ENCODE measurements at places on chromosomes 12 and 14.

DNA sequence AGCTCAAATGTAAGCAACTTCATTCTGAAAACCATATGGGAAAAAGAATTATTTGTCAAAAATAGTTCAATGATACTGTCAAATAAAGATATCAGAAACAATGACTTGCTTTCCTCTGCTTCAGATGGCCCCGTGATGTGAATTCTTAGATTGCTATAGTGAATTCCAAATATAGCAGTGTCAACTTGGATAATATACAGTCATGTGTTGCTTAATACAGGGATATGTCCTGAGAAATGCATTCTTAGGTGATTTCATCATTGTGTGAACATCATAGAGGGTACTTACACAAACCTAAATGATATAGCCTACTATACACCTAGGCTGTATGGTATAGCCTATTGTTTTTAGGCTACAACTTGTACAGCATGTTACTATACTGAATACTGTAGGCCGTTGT is 108.7 kb upstream of the MIS18BP1 start:
- no peak for DNase-seq

DNA sequence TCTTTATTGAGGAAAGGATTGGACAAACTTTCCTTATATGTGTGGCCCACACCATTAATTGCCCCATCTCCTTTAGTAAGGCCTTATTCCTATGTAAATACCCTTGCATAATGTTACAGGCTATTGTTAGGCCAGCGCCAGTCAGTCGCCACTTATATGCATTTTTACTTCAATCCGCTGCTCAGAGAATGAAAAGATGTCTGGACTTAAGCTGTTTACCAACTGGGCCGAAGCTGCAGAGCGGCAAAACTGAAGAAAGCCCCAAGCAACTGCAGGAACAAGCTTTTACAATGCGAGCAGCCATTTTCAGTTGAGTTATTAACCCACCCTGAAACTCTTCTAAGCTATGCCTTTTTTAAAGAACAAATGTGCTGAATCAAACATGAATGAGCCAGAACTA is 92.1 kb upstream of the OTX2 start:
- no peak for DNase-seq

DNA sequence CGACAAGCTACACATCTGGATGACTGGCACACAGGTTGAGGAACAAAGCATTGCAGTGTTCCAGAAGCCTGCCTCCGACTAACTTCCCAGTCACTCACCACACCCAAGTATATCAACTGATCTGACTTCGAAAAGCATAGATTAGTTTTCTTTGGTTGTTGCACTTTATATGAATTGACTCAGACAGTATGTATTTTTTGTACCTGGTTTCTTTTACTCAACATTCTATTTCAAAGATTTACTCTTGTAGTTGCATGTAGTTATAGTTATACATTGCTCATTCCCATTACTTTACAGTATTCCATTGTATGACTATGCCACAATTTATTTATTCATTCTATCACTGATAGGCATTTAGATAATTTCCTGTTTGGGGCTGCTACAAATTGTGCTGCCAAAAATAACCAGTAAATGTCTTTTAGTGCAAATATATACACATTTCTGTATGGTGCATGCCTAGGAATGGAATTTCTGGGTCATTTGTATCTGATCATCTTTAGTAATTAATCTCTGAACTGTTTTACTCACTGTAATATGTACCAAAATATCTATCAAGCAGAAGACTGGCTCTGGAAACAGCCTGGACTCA is 17.8 kb downstream of the PLCZ1 start:
- DNase-seq, result no peak

GRCh38 chr14:77369285-77369684 is 7.6 kb downstream of the TMED8 start:
- no peak for DNase-seq

- peak; percentile 92 for DNase-seq
Measured at GRCh38 chr14:81363746-81364378, 36.3 kb downstream of the STON2 start.

DNA sequence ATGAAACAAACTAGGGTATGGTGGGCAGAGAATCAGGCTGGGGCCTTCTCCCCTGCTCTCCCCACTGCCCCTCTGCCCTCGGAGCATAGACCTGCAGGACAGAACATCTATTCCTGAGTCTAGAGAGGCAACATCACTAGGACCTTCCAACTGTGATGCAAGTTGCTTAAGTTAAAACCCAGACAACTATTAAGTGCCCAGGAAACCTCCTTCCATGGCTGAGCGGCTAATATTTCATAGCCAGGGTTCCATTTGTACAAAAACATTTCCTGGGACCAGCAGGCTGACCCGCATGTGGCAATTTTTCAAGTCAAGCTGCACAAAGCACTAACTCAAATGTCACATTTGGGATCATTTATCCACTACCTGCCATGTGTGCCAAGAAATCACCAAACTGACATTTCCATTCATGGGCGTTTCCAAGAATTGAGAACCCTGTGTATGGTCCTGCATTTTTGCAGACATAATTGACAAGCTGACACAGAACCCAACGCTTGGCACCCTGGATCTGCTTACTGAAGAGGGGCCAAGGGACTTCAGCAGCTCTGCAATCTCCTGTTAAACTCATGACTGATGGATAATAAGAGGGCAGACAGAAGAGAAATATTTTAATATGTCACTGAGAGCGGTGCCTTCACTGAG is 32.7 kb downstream of the NT5DC3 start:
- no peak for DNase-seq

- no peak for DNase-seq
Measured at GRCh38 chr14:92207012-92207927, 85.5 kb downstream of the CPSF2 start.

- no peak for DNase-seq
Measured at GRCh38 chr12:10293570-10294227, 14.0 kb upstream of the KLRD1 start.

DNA sequence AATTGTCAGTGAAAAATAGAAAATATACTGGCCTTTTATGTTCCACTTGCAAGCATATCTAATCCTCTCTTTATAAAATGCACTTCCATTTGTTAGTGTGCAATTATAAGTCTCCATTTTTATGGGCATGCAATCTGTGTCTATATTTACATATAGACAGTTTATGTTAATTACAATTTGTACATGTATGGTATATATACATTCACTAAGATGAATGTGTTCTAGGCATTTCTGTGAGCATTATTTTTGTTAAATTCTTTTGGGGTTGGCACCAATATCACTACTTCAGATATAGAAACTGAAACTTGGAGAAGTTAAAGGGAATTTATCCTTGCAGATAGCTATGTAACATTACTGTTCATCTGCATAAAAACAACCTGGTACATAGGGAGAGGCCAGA is 470.8 kb upstream of the LMO3 start:
- DNase-seq, result no peak

- DNase-seq, result no peak
Measured at GRCh38 chr12:115437061-115437567, 753.1 kb upstream of the TBX3 start.

DNA sequence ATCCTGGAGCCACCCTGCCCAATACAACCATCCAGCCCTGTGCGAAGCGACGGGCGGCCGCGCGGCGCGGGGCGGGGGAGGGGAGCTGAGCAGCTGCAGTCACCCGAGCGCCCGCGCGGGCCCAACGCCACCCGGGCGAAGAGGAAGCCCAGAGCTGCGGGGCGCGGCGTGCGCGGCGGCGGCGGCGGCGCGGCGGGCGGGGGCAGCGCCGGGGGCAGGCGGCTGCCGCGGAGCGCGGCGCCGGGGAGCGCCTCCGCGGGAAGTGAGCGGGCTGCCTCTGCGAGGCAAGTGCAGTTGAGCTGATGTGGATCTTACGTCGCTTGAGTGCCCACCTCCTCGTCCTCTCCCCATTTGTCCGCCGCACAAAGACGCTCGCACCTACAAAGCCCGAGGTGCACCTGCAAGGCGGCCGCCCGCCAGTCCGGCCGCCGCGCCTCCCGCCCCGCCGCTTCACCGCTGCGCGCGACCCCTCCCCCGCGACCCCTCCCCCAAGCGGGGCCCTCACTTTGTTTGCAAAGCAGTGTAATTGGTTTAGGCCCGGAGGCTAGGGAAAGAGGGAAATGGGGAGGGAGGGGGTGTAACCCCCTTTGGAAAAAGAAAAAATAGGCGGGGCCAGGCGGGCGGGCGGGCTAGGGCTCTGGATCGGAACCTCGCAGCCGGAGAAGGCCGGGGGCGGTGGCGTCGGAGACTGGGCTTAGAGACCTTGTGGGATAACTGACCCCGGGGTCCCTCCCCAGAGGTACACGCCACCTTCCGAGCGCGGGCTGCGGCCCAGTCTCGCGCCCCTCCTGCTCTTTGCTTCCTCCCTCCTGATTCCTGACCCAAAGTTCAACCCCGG is at the start of the genes FOXA1 and TTC6:
Gene FOXA1 (minus strand): TSS at position 279 of the 838 bp plus-strand sequence. CDS start 277 bp downstream, at position 2.
Gene TTC6 (plus strand): TSS at position 659 of the 838 bp plus-strand sequence. CDS start 26,436 bp downstream, outside the sequence.
- DNase-seq, result peak; percentile 32

DNA sequence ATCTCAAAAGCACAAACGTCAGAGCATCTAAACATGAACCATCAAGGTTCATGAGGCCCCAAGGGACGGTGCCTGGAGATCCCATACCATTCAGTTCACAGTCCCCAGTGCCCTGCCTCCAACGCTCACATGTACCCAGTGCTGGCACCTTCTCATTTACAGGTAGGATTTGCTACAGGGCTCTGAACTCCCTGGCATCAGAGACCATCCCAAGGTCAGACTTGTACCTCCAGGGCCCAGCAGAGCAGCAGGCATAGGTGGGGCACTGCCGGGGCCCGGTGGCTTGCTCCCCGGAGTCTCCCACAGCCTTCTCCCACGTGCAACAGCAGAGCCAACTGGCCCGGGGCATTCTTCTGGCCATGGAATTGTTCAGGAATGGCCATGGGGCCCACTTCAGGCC is 114.8 kb downstream of the BCL11B start:
- DNase-seq, result no peak

DNA sequence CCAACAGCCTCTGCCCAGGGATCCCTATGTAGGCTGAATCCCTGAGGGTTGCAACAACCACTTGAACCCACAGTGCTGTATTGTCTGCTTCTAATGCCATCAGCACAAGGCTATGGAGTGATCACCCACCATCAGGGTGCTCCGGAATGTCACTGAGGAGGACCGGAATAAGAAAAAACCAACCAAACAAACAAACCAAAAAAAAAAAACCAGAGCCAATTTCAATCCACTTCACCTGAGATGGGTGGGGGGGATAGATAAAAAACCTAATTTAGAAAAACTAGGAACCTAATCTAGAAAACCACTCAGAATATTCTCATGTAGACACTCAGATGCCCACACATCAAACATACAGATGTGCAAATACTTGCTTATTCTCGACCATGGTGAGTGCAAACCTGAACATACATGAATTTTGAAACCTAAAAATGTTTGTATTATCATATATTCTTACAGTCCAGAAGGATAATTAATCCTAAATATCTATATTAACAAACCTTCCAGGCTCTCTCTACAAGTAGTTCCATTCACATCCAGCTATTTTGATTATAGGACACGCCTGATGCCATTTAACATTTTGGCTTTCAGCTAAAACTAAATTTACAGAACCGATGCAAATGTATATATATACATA is 3.7 kb downstream of the TBX5 start:
- no peak for DNase-seq

DNA sequence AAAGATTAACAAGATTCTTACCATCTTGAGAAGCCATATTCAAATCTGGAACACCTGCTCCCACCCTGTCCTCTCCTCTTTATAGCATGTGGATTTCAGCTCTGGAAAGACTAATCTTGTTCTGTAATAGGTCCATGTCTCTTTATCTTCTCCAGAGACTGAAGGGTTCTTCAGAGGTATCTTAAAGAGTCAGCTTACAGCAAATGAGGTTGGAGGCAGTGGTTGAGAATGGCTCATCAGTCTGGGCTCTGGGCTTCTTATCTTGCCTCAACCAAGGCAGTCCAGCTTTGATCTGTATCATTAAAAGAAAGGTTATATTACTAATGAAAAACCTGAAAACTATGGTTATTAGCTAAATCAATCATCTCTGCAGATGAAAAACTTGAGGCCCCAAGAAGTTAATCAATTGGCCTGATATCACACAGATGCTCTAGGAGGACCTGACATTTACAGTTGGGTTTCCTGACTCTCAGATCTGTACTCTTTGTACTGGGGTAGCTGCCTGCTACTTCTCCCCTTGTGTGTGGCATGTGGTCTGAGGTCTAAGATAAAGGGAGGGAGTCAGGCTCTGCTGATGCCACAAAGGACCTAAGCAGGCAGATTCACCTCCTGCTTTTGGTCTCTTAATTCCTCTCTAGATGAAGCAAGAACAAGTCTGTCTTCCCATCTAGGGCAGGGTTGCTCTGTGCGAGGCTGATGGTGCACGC is 1.7 kb upstream of the AKAP6 start:
- no peak for DNase-seq

DNA sequence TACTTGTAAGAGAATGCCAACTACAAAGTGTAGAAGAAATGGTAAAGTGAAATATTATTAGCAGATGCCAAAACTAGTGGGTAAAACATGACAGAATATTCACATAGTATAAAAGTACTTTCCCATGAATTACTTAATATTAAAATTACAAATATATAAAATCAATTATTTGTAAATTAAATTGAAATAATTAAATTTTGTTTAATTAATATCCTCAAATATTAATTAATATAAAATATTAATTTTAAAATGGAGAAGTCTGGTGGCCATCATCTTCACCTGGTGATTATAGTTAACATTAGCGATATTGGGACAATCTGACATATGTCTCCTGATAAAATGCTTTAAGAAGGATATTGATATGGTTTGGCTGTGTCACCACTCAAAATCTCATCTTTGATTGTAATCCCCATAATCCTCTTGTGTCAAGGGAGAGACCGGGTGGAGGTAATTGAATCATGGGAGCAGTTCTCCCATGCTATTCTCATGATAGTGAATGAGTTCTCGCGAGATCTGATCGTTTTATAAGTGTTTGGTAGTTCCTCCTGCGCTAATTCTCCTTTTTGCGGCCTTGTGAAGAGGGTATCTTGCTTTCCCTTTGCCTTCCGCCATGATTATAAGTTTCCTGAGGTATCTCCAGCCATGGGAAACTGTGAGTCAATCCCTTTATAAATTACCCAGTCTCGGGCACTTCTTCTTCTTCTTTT is 55.0 kb upstream of the SGPP1 start:
- DNase-seq, result no peak

DNA sequence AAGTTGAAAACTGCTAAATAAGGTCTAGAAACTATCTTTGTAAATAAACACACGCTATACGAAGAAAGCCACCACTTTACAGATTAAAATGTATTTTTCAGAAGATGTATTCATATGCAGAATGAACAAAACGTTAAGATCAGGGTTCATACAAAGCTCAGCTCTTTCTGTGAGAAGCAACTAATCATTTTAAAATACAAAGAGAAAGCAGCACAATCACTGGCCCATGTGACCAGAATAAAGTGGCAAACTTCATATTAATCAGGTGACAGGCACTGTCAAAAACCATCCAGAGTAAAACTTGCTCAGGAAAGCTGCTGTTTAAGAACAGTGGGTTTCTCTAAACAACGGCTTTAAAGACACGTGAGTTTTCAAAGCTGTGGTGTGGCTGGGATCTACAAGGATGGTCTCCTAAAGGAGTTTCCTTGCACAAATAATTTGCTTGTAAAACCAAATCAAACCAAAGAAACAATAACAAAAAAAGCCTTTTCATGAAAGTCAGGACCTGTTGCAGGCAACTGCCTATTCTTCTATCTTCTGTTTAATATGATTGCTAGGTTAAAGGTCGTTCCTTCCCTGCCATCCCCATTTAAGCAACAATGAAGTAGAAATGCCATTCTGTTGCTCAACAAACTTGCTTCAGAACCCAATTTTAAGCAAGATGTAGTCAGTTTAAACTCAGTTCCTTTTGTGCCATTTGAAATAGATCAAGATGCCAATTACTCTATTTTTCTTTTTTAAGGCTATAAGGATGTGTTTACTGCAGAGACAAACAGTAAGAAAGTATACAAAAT is 22.3 kb downstream of the SEL1L start:
- no peak for DNase-seq
